ENCODE measurements at places on chromosomes 4 and X.

GRCh38 chrX:51461053-51462044, 35.0 kb downstream of the NUDT11 start:
- no peak for DNase-seq

DNA sequence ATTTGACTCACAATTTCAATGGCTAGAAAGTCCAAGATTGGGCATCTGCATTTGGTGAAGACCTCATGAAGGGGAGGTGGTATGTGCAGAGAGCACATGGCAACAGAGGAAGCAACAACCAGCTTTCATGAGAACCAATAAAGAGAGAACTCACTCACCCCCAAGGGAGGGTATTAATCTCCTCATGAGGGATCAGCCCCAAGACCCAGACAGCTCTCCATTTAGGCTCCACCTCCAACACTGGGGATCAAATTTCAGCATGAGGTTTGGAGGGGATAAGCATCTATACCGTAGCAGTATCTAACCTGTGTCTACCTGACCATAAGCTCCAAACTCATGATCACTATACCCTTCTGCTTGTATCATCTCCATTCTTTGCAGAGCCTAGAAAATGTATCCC, 9.3 kb upstream of the TBC1D19 start:
- no peak for DNase-seq

DNA sequence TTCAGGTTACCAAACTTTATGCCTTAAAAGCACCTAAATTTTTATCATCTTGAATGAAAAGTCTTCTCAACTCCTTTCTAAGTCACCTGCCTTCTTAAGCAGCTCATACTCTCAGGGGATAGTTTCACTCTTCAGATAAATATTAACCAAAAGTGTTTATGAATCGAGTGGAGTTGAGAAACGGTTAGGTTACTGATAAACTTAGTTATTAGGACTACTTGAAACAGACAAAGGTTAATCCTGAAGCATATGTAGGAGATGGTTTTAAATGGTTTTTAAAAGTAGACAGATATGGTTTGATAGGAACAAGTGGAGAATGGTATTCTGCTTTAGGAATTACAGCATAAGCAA, 32.8 kb downstream of the CLDN22 start:
- no peak for DNase-seq

DNA sequence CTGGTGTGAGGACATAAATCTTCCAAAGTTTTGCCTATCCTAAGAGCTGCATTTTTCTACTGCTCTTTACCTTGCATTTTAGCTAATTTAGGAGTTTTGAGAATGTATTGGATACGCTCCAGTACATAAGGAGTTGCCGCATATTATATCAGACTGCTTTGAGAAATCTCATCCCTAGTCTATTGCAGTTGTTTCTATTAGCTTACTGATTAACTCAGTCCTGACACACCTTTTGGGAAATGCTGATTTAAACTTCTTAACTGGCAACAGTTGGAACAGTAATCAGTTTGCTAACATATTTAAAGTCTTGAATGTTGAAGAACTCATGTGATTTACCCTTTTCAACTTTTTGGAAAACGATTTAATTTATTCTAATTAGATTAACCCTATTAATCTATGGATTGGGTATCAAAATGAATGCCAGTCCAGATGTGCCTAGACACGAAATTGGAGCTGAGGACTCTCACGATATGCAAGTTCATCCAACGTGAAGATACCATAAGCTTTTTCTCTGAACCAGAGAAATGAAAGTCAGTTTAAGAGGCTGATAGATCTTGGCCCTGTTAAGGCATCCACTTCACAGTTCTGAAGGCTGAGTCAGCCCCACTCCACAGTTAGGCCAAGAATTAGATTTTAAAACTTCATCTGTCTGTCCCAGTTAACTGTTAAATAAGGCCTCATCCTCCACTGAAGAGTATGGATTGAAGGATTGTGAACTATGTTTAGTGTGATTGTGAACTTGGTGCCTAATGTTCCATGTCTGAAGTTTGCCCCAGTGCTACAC, 90.0 kb downstream of the MAOA start:
- no peak for DNase-seq
